NCI-H2227 treated with DMSO at 0.1 percent for 48 hours (cell line): ENCODE measurements at places on chromosomes 11 and 22.

- DNase-seq: no peak
Observed at GRCh38 chr11:20327377-20327935, 36.1 kb upstream of the HTATIP2 start.

DNA sequence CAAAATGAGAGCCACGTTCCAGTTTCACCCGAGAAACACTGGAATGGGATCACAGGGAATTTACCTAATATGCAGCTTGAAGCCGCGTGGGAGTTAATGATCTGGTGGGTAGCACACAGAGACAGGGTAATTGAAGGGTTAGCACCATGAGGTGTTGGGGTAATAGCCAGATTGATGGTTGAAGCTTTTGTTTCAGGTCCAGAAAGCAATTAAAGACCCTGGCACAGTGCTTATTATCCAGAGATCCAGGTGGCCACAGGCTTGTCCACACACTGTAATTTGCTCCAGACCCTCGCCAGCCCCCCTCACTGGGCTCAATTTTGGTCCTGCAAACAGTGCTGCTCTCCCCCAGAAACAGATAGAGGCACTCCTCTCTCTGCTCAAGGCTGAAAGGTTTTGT is 282.5 kb upstream of the ISX start:
- peak; percentile 89 for DNase-seq

- no peak for DNase-seq
Observed at GRCh38 chr11:103898577-103899336, 137.7 kb upstream of the DDI1 start.

DNA sequence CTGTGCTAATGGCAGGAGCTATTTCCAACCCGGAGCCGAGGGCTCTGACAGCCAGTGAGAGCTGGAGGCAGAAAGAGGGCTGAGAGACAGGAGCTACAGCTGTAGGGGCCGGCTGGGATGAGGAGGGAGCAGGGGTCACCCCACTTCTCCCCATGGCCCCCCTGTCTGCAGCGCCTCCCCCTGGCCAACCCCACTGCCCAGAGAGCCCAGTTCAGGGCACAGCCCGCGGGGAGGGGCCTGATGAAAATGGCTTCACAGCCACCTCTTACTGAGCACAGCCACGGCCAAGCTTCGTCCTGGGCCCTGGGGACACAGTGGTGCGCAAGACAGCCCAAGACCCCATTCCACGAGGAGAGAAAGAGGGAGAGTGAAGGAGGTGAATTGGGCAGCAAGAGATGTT is 27.9 kb downstream of the RPL3 start:
- DNase-seq: no peak
